ENCODE measurements at places on chromosomes 4 and X.

GRCh38 chr4:169810325-169811323, 52.9 kb upstream of the HPF1 start:
- peak; percentile 70 for DNase-seq

- no peak for DNase-seq
Observed at GRCh38 chr4:112766422-112766821, 129.5 kb downstream of the LARP7 start.

GRCh38 chrX:104166735-104167436, 633 bp downstream of the FAM199X start:
- DNase-seq, result no peak

GRCh38 chr4:150381036-150381435, 200.9 kb upstream of the MAB21L2 start:
- no peak for DNase-seq

DNA sequence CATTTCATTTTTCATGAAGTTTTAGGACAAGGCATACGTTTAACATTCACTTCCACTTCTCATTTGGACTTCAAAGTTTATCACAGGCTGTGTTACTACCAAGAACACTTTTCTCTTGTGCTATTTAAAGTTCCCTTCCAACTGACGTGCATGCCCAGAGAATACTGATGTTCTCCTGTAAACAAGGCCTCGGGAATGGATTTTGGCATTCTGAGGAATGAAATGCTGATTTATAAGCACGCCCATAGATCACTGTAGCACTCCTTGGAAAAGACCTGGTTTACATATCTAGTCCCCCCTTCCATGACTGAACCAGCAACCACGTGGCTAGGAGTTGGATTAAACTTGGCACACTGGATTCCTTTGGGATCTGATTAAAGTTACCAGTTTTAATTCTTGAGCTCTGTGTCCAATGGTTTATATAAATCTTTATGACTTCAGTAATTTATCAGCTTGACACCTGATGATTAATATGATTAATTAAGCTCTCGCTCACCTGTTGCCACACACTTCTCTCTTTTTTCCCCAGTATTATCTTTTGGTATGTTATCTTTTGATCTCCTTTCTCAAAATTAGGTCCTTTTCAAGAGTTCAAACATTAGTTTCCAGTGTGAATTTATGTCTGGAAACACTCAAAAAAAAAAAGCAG, 122.4 kb upstream of the HAND2 start:
- no peak for DNase-seq

DNA sequence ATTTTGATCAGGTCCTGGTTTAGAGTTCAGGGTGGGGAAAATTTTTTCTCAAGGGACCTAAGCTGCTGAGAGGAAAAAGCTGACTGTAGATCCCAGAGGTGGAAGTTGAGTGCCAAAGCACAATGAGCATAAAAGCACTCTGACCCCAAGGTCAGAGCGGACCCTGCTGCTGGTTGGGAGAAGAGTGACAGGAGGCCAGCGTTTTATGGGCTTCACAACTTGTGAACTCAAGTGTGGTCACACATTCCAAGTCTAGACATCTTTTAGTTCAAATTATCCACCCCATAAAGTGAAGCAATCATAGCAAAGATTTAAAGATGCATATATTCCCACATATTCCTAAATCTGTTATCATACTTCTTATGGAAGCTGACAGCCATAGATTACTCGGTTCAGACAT, 220.3 kb downstream of the CHIC2 start:
- DNase-seq, result no peak

- DNase-seq, result no peak
Observed at GRCh38 chr4:94412019-94412657, 39.6 kb upstream of the PDLIM5 start.

DNA sequence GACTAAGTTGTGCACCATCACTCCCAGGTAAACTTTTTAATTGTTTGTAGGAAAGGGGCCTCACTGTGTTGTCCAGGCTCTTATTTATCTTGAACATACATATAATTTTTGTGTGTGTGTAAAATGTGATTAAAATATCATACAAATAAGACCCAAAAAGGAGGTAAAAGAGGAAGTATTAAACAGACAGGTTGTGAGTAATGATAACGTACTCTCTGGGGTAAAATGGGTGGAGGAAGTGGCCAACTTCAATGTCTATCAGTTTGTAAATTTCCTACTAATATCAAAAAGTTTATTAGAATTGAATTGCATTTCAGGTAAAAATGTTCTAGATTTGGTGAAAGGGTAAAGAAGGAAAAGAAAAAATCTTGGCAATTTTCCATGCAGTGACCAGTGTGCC, 48.8 kb downstream of the SULT1E1 start:
- no peak for DNase-seq

- DNase-seq, result no peak
Observed at GRCh38 chrX:55546956-55547355, 57.3 kb upstream of the USP51 start.

- no peak for DNase-seq
Observed at GRCh38 chr4:89263265-89263664, 44.3 kb downstream of the GPRIN3 start.

- DNase-seq, result no peak
Observed at GRCh38 chrX:149910178-149910695, 19.1 kb upstream of the HSFX4 start.

DNA sequence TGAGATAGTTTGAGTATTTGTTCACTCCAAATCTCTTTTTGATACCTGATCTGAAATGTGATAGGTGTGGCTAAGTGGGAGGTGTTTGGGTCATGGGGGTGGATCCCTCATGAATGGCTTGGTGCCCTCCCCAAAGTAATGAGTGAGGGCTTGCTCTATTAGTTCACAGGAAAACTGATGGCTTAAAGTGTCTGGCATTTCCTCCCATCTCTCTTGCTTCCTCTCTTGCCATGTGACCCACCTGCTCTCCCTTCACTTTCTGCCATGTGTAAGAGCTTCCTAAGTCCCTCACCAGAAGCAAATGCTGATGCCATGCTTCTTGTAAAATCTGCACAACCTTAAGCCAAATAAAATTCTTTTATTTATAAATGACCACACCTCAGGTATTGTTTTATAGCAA, 61.1 kb downstream of the MAD2L1 start:
- no peak for DNase-seq

GRCh38 chr4:47017494-47017893, 13.9 kb upstream of the GABRB1 start:
- DNase-seq, result no peak

GRCh38 chrX:48578661-48579128, 4.4 kb downstream of the RBM3 start:
- DNase-seq, result no peak

DNA sequence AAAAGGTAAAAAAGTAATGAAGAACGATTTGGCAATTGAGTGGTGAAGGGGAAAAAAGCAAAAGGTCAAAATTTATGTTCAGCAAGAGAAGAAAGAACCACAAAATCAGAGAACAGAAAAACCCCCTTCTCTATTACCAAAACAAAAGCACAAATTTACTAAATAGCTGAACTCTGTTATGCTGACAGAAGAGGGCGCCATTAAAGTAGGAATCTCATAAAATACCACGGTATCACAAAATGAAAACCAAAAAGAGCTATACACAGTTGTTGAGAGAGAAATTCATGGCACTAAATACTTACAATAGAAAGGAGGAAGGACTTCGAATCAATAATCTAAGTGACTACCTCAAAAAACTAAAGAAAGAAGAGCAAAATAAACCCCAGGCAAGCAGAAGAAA, 69.6 kb upstream of the CXorf66 start:
- no peak for DNase-seq

GRCh38 chr4:7066493-7066892, 1.4 kb downstream of the GRPEL1 start:
- DNase-seq, result no peak

DNA sequence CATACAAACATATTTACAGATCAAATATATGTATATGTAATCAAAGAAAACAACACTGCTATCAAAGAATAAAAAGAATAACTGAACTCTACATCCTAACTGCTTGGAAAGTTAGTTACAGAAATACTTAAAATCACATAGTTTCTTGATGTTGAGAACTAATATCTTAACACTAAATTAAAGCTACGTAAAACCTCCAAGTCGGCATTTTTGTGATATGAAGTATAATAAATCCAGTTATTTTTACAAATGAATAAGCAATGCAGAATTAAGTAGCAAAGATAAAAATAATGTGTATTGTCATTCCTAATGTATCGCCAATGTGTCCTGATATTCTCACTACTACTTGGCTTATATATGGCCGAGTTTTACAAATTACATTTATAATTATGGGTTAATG, 68.4 kb downstream of the JADE1 start:
- no peak for DNase-seq

- no peak for DNase-seq
Observed at GRCh38 chr4:68831642-68832041, 15.8 kb downstream of the UGT2B10 start.

DNA sequence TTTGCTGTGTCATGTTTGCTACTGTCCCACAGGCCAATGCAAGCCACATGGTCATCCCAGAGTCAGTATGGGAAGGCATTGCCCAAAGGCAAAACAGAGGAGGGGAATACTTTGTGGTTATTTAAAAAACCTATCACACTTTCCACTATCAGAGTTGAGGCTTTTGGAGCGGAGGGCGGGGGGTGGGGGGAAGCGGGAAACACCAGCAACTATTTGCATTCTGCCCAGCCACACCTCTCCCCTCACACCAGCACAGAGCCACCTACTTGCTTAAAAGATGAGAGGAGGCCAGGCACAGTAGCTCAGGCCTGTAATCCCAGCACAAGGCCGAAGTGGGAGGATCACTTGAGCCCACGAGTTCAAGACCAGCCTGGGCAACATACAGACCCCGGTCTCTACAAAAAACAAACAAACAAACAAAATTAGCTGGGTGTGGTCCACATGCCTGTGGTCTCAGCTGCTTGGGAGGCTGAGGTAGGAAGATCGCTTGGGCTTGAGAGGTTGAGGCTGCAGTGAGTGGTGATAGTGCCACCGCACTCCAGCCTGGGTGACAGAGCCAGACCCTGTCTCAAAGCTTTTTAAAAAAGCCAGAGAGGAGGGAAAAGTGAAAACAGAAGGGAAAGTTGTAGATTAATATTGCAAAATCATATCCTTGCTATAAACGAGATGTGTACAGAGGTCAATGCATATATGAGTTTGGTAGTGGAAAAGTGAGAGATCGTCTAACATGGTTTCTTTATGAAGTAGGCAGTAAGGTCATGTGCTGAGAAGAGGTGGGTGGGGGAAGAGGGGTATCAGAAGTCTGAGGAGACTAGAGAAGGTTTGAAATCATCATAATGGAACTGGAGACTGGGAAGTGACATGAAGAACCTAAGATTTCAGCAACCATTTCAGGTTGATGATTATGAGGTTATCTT, 1.9 kb upstream of the CHST7 start:
- no peak for DNase-seq

DNA sequence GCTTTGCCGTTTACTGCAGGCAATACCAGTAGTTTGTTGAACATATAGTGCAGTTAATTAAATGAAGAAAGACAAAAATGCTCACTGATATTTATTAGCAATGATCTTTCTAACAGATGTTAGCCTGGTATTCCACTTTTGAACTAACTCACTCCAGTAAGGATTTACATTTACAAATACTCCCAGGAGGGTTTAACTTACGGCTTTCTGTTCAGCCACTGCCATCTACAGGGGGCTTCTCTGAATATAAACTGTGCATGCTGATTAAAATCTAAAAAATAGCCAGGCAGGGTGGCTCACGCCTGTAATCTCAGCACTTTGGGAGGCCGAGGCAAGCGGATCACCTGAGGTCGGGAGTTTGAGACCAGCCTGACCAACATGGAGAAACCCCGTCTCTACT, 2.2 kb upstream of the SRD5A3 start:
- DNase-seq, result no peak

- no peak for DNase-seq
Observed at GRCh38 chr4:69731241-69731640, 29.2 kb downstream of the SULT1B1 start.

DNA sequence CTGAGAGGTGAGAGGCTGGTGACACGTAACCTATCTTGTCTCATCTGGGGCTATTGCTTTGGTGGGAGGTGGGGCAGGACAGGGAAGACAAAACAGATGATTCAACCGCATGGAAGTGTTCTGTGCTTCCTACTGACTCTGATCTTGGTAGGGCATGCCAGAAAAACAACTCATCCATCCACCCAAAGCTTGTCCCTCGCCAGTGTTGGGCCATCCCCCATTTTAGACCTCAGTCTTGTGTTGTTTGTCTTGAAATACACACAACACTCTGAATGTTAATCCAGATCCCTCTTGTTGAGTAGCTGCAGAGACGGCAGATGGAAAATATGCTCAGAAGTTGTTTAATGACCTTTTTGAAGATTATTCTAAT, 377 bp downstream of the CHRNA9 start:
- DNase-seq, result no peak

DNA sequence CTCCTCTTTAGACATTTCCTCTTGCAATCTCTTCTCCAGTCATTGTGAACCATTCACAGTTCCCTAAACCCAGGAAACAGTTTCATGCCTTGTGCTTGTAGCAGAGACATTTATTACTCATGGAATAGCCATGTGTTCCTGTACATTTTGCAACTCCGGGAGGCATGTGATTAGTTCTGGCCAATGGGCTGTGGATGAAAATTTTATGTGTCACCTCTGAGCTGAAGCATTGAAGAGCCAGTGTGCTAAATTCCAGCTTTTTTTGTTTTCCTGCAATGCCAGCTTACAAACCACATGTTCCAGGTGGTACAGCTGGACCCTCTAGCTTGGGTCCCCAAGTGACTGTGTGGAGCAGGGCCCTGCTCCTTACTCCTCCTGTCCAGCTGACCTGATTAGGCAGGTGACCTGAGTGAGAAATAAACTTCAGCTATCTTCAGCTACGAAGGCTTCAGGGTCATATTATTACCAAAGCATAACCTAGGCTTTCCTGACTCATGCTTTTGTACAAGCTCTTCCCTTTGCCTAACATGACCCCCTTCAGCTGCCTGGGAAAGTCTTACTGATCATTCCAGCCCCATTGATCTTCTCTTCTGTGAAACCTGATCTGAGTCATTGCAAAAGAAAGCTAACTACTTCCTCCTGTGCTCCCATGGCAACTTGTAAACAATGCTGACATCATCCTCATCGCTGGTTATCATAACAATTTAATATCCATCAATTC, 200.4 kb downstream of the PTTG2 start:
- no peak for DNase-seq

DNA sequence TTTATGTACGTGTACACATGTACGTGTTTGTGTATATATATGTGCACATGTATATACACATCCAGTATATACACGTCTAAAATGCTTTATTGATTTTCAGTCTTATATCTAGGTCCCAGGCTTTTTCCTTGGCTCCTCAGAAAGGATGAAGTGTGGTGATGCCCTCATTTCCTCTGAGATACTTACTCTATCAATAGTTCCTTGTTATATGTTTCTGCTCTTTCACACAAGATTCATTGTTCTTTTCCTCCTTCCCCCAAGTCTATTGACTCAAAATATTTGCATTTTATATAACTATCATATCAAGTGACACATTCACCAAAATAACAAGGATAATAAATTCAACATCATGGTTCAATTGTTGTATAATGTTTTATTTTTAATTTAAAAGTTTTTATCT, 359.2 kb downstream of the EPHA5 start:
- no peak for DNase-seq

GRCh38 chr4:110654254-110654635, 31.4 kb upstream of the PITX2 start:
- no peak for DNase-seq

GRCh38 chr4:169225058-169225751, 45.6 kb downstream of the SH3RF1 start:
- DNase-seq, result no peak

GRCh38 chrX:89034679-89035078, 287.7 kb downstream of the CPXCR1 start:
- DNase-seq, result no peak

- DNase-seq, result no peak
Observed at GRCh38 chrX:131729295-131729694, 185.4 kb downstream of the OR13H1 start.

- no peak for DNase-seq
Observed at GRCh38 chrX:130158311-130158710, 7.3 kb downstream of the AIFM1 start.

- DNase-seq, result no peak
Observed at GRCh38 chrX:57565198-57565597, 26.6 kb upstream of the ZXDB start.
